Stimulated activated CD8-positive, alpha-beta memory T cell treated with anti-CD3 and anti-CD28 coated beads, Interleukin-4, amount 100 ng/mL, for 4 hours (primary cell): ENCODE measurements at places on chromosomes 3 and 15.

DNA sequence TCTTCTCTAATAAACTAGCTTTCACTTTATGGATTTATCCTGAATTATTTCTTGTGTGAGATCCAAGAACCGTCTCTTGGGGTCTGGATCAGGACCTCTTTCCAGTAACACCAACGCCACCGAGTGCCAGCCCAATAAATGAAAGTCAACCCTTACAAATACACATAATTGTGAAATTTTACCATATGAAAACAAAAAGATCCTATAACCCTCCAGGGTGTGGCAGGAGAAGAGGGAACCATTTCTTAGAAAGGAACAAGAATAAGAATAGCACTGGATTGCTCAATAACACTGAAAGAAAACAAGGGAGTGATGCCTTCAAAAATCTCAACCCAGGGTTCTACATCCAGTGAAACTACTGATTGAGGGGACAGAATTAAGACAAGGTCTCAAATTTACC is 51.6 kb upstream of the ACKR4 start:
- no peak for DNase-seq

DNA sequence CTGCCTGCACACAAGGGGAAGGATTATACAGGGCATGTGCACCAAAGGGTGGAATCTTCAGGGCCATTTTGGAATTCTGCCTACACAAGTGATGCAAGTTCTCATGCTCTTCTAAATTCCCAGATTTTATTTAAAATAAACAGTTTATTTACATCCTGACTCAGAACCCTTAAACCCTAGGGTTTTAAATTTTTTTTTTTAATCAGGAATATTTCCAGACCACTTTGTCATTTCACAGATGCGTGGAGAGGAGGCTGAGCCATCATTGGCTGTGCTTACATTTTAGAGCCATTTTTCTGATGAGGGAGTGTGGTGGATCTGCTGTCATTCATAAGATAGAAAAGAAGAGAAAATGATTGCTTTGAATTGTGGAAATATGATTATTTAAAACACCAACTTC is 65.2 kb upstream of the MNS1 start:
- DNase-seq: no peak

DNA sequence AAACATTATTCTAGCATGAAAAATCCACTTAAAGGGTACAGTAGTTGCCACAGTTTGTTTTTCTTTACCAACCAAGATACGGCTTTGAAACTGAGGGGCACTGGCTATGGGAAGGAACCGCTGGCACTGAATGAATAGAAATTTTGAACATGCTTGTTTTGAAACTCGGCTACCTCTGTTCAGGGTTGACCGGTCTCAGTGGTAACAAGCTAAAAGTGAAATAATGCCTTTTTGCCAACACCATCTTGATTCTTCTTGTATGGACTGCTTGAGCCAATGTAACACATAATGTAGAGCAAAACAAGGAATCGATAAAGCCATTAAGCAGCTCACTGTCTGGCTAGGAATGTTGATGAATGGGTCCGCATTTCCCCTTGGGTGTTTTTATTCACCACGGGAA is 36.5 kb downstream of the PTPRG start:
- DNase-seq: no peak

GRCh38 chr15:90143166-90143655 is 40.9 kb upstream of the IDH2 start:
- DNase-seq: no peak

DNA sequence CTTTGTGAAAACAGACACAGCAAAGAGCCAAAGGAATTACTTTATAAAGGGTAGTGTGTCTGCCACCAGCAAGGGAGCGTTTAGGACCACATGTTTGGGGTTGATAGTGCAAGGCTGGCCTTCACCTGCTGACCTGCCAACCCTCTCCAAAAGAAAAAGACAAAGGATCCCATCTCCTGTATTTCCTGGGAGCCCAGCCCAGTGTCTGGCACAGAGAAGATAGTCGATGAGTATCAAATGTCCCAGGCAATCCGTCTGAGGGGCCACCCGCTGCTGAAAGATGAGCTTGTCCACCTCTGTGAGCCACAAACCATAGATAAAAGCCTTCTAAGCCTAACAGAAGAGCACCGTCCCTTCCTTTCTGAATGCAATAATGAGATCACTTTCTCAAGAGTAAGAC is 154.8 kb upstream of the CTNNB1 start:
- no peak for DNase-seq

- DNase-seq: no peak
Observed at GRCh38 chr3:151305060-151305774, 11.4 kb downstream of the GPR87 start.

DNA sequence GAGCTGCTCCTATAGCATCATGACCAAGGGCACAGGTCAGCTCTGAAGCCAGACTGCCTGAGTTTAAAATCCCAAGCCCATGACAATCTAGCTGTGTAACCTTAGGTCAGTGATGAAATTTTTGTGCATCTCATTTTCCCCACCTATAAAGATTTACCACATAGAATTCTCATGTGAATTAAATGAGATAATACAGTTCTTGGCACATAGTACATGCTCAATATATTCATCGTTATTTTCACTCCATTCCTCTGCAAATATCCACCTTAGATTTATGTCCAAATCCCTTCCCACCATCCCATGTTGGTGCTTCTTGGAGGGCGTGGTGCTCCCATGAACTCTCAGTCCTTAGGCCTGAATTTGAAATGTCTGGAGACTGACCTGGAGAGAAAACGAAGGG is 300.1 kb downstream of the TLE3 start:
- DNase-seq: no peak

DNA sequence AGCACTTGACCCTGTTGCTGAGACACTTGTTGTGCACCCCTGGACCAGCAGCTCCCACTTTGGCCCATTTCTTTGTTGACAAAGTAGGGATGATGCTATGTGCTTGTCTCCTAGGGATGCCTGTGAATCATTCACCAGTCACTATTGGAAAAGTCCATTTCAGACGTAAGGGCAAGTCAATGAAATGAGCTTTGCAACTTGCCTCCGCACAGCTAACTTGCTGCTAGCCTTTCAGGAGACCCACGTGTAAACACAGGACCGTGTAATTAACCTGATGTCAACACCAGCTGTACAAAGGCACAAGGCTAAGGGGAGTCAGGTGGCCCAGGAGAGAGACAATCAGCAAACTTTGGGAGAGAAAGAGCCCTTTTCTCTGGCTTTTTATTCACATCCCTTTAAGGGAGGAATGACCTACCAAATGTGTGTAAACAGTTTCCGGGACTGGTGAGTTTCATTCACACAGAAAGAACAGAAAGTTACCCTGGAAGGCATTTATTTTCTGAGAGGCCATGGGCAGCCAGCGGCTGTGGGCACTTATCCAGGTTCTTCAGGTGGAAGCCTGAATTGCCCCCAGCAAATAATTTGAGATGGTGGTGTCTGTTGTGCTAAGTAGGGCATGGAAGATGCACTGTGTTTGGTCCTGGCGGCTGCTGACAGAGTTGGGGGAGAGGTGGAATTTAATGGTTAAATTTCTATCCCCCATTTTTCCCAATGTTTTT is 54.0 kb downstream of the TIPARP start:
- no peak for DNase-seq

DNA sequence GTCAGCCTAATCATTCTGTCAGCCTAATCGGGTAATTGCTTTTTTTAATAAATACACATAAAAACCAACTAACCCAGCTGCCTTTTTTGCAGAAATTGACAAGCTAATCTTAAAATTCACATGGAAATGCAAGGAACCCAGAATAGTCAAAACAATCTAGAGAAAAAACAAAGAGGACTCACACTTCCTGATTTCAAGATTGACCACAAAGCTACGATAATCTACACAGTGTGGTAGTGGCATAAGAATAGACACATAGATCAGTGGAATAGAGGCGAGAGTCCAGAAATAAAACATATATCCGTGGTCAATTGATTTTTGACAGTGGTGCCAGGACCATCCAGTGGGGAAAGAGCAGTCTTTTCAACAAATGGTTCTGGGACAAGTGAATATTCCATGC is 2.4 kb upstream of the C3orf20 start:
- no peak for DNase-seq

- DNase-seq: no peak
Observed at GRCh38 chr3:87207460-87207859, 19.6 kb upstream of the CHMP2B start.

DNA sequence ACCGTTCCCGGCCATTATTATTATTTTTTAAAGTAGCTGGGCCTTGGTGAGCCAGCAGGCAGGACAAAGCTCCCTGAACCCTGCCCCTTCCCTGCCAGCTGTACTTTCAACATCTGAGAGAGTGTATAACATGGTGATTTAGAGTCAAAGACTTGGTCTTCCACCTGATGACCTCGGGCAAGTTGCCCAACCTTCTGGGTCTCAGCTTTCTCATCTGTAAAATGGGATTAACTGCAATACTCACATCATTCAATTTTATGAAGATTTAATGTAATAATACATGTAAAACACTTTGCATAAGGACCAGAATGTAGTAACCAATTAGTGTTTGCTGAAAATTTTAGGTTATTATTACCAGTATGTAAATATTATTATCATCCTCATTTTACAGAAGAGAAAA is 11.9 kb upstream of the TRH start:
- DNase-seq: no peak

GRCh38 chr3:49553324-49553691 is 969 bp upstream of the BSN start:
- DNase-seq: no peak

DNA sequence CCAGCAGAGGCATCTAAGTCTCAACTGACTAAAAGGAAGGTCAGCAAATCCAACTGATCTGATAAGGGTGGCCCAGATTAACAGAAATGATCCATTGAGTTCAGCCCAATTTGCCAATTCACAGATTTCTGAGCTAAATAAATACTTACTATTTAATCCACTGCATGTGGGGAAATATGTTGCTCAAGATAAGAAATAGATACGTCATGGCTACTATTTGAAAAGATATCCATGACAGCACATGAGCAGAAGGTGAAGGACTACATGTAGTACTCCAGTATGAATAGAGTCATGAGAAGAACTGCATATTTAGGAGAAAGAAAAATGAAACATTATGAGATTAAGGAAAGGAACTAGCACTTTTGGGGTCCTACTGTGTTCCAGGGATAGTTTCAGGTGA is 332.4 kb downstream of the ARPP21 start:
- DNase-seq: no peak

DNA sequence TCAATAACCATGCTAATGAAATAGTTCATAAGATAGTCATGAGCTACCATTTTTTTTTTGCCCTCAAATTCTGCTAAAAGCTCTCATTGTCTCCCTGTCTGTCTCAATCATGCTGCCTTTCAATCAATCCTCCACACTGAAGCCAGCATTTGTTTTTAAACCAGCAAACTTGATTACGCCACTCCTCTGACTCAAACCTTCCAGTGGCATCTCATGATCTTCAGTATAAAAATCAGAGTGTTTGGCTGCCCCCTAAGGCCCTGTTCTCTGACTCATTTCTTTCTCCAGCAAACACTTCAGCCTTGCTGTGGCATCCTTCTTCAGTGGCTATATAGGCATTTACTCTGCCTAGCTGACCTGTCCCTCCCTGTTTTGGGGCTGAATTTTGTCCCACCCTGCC is 36.0 kb upstream of the EOMES start:
- no peak for DNase-seq

GRCh38 chr3:157077565-157077991 is 82.4 kb downstream of the CCNL1 start:
- DNase-seq: no peak

DNA sequence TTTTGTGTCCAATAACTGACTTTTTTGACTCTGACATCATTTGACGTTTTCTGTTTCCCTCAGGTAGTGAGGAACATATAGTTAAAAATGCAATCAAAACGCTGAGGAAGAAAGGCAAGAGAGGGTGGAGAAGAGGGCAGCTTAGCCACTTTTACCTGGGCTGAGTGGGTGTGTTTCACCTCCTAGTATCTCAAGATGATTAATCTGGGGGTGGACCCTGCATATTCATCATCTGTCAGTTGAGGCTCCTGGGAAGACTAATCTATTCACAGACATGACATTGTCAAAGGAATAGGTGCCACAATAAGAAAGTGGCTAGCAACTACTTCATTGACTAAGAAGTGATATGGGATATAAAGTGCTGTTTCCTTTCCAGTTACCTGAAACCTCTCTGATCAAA is 331.5 kb upstream of the RARB start:
- no peak for DNase-seq

DNA sequence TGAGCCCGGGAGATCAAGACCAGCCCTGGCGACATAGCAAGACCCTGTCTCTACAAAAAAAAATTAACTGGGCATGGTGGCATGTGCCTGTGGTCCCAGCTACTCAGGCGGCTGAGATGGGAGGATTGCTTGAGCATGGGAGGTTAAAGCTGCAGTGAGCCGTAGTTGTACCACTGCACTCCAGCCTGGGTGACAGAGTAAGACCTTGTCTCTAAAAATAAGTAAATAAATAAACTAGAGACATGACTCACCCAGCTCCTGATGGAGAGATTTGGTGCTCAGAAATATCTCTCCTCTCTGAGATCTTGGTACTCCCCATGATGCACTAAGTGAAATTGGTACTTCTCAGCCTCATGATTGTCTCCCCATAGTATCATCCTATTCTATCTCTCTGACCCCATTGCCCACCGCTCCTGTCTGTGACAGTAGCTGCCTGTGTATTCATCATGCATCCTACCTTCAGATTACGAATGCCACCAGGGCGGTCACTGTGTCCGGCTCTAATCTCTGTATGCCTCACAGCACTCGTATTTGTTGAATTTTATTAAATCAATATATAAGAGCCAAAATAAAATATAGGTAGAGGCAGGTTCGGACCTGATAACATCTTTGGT is 50.9 kb downstream of the ABHD2 start:
- DNase-seq: no peak

- no peak for DNase-seq
Observed at GRCh38 chr15:46556010-46556409, 921.2 kb downstream of the SQOR start.

DNA sequence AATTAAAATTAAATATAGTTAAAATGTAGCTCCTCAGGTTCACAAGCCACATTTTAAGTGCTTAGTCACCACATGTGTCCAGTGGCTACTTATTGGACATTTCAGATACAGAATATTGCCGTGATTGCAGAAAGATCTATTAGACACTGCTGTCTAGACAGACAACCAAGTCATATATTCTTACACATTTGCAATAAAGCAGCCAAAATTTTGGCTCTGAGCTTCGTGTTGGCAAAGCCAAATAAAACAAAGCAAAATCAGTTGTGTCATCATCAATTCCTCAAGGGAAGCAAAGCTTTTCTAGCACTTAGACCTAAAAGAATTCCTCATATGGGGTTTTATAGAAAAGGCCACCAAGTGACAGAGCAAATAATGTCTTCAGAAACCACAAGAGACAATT is 193.1 kb upstream of the LPP start:
- DNase-seq: no peak

DNA sequence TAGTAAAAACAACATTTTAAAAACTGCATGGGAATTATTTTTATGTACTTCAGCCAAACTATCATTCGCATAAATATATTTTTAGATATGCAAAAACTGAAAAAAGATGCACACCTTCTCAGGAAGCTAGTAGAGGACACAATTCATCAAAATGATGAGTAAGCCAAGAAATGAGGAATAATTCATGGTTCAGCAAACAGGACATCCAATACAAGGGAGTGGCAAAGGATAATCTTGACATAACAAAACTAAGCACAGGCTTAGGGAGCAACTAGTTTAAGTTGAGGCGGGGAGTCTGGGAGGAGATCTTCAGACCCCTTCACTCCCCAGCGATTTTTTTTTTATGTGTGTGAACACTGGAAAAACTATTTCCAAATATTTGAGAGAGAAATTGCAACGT is 93.7 kb downstream of the ZNF280D start:
- DNase-seq: no peak

- no peak for DNase-seq
Observed at GRCh38 chr3:17301271-17301670, 416.5 kb downstream of the PLCL2 start.
